ENCODE measurements at places on chromosomes 3 and 15.

DNA sequence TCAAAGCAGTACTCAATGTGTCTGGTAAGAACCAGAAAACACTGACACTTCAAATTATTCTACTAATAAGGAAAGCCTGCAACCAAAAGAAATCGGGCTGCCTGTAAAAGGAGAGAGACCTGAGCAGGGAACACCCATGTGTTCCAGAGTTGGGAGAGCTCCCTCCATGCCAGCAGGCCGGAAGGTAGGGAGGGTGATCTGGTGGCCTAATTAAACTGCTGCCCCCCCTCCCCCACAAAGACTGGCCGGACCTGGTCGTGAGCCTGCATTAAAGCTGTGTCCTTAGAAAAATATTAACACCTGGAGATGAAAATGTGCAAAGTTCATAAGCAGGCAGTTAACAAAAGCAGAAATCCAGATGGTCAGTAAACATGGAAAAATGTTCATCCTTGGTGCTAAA, 170.6 kb upstream of the BHLHE40 start:
- no peak for ATAC-seq

- no peak for ATAC-seq
These were observed 128.0 kb upstream of the TPM1 start for GRCh38 chr15:62914461-62915079.

DNA sequence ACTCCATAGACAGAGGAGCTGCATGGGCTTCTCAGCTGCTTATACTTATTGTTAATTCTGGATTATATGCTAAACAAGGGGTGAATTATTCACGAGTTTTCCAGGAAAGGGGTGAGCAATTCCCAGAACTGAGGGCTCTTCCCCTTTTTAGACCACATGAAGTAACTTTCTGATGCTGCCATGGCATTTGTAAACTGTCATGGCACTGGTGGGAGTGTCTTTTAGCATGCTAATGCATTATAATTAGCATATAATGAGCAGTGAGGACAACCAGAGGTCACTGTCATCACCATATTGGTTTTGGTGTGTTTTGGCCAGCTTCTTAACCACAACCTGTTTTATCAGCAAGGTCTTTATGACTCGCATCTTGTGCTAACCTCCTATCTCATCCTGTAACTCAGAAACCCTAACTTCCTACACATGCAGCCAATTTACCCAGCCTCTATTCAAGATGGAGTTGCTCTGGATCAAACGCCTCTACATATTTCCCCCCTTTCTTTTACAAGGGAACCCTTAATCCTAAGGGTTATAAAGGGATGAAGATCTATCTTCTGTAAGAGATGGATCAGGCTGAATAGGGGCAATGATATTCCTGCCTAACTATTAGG, 12.1 kb upstream of the DMXL2 start:
- ATAC-seq: no peak

GRCh38 chr3:149744151-149744550, 8.1 kb downstream of the COMMD2 start:
- no peak for ATAC-seq

DNA sequence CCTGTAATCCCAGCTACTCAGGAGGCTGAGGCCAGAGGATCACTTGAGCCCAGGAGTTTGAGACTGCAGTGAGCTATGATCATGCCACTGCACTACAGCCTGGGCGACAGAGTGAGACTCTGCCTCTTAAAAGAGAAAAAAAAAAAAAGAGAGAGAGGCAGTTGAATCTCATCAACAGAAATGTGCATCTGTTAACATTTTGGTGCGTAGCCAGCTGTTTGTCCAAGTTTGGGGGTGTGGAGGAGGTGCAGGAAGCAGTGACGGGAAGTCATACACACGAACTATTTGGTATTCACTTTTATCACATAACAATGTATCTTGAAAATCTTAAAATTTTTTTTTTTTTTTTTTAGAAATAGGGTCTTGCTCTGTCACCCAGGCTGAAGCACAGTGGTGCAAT, 18.2 kb upstream of the CEMIP start:
- no peak for ATAC-seq

DNA sequence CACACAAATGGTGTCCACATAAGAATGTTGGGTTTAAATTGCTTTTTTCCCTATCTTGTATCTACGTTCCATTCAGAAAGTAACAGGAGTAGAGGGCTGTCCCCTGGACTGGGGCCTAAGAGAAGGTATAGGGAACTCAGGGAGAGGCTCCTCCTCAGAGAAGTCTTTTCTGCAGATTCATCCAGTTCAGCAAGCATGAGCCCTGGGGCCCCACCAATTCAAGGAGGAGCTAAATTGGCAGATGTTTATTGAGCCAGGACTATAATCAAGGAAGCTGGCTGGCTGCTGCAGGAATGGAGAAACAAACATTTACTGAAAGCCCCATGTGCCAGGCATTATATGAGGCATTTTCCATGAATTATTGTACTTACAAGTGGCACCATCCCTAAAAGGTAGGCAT, 22.1 kb upstream of the LARS2 start:
- no peak for ATAC-seq

DNA sequence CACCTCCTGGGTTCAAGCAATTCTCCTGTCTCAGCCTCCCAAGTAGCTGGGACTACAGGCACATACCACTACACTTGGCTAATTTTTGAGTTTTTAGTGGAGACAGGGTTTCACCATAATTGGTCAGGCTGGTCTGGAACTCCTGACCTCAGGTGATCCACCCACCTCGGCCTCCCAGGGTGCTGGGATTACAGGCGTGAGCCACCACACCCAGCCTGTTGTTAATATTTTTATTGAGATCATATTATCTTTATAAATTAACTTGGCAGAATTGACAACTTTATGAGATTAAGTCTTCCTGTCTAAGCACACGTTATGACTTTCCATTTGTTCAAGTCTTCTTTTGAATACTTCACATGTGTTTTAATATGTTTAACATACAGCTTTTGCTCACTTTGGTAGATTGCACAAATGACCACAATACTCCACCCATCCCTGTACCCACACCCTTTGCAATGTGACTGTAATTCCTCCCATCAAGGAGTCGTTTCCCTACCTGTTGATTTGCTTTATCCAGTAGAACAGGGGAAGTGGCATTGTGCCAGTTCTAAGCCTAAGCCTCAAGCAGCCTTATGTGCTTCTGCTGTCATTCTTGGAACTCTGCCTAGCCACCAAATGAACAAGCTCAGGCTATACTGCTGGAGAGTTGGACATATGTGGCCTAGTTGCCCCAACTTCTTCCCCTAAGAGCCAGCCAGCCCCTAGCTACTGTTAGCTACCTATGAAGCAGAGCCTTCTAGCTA, 8.2 kb downstream of the XYLB start:
- ATAC-seq: no peak

- ATAC-seq: no peak
These were observed 26.2 kb downstream of the PCSK6 start for GRCh38 chr15:101463270-101463669.

GRCh38 chr3:46700772-46701171, 420 bp upstream of the TMIE start:
- ATAC-seq: no peak

DNA sequence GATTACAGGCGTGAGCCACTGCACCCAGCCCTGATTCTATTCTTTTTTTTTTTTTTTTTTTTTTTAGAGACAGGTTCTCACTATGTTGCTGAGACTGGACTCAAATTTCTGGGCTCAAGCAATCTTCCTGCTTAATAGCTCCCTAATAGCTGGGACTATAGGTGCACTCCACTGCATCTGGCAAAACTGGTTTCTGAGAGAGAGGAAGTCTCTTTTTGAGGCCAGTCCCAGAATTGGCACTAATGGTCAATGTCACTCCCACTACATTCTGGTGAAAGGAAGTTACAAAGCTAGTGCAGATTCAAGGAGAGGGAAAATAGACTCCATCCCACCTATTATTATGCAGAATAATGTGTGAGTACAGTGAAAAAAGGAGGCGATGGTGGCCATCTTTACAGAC, 5.8 kb upstream of the TGFBR2 start:
- ATAC-seq: no peak

DNA sequence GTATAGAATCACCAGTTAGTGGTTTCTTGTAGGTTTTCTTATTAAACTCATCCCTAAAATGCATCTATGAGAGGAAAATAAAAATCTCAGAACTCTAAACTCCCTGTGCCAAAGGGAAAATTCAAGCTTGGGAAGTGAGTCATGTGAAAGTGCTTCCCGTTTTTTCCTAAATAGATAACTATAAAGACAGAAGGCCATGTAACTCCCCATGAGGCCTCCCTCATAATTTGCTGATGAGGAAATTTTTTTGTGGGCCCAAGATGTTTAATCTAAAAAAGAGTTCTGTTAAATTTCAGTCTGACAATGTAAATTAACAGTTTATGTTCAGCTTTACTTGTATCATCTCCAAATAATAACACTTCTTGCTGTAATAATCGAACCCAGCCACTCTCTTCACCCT, 1273.9 kb downstream of the OTOL1 start:
- no peak for ATAC-seq

GRCh38 chr3:8001307-8001706, 500.3 kb upstream of the LMCD1 start:
- ATAC-seq: no peak

DNA sequence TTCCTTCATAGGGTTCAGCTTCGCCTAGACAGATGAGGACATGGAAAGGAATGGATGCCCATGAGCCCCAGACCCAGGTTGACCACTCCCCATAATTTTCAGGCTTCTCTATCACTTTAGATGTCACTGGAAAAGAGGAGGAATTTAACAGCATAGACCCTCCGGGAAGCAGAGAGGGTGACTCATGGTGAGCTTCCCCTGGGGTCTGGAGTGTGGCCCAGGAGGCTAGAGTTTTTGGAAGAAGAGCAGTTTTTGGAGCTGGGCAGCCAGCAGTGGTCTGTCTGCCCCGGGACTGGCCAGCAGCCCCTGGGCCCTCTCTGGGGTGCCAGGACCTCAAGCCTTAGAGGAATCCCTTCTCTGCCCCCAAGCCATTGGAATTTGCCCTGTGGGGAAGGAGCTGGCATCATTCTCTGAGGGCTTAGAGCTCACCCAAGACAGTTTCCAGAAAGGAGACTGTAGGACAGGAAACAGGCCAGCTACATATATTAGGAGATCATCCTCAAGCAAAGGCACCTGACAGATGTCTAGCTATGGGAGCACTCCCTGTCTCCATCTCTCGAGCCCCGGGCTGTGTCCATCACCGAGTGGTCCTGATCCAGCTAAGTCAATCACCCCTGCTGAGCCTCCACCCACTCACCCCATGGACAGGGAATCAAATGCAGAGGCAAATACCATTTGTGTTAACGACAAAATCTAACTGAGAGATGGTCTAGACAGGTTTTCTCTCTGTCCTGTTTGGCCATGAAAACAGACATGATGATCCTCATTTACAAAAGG, 67.3 kb downstream of the MEGF11 start:
- no peak for ATAC-seq

DNA sequence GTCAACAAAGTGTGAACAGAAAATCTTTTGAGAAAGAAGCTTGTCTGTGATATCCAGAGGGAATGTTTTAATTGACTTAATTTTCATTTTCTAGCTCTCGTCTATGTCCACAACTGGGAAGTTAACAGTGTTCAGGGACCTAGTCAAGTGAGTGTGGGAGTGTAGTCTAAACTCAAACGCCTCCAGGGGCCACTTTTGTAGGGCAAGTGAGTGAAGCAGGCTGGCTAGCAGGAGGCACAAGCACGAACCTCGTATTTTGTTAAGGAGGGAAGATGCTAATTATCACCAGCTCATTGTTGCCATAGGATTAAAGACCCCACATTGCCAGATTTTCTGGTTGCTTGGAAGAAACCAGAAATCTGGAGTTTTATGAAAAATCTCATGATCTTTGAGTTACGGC, 135.8 kb downstream of the CPNE4 start:
- ATAC-seq: no peak

- peak; percentile 86 for ATAC-seq
These were observed 732.4 kb upstream of the DPPA4 start for GRCh38 chr3:110069761-110070160.

DNA sequence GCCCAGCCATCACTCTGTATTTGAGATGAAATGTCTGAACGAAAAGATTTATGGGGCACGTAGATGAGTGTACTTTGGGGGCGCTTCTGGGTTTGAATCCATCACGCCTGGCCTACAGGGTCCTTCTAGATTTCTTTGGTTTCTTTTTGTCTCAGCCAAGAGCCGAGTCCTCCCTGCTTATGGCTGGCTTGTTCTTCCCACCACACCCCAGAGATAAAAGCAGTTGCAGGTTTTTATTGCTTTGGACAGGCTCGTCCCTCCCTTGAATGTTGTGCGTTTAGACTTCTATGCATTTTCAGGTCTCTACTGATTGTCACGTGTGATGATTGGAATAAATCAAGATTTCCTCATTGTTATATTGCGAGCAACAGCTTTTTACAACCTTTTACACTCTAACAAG, 104.8 kb upstream of the CHRNA7 start:
- no peak for ATAC-seq

GRCh38 chr15:67303490-67304363, 49.1 kb downstream of the IQCH start:
- ATAC-seq: no peak

- ATAC-seq: no peak
These were observed 83.6 kb upstream of the GSK3B start for GRCh38 chr3:120177707-120178306.

- no peak for ATAC-seq
These were observed 18.0 kb downstream of the SPICE1 start for GRCh38 chr3:113496924-113497323.

- no peak for ATAC-seq
These were observed 98.5 kb downstream of the SST start for GRCh38 chr3:187571701-187572100.

DNA sequence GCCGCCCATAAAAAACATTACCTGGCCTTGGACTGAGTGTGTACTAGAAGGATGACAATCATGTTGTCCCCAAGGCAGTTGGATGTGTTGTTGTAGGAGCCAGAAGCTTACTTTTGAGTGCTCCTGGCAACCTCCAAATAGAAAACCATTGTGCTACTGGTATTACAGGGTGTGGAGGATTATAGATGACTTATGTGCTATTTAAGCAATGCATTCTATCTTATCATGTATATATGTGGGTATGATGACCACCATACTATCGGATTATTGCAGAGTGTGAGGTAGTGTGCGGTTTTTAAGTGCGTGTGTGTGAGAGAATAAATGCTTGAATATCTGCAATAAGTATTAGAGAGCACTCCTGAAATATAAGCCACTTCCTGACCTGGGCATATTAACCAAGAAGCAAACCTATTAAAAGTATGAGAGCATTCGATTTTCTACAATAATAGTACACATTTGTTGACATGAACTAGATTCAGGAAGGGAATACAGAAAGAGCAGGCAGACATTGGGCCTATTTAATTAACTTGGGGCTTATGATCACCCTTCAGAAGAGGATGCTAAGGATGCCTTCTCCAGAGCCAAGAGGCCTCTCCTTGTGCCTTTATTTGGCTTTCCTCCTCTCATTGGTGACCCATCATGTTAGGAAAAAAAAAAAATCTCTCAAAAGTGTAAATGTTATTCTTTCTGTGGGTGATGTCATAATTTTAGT, 11.7 kb upstream of the MBNL1 start:
- ATAC-seq: peak; percentile 37

GRCh38 chr3:101146946-101147345, 153.7 kb upstream of the ABI3BP start:
- no peak for ATAC-seq

DNA sequence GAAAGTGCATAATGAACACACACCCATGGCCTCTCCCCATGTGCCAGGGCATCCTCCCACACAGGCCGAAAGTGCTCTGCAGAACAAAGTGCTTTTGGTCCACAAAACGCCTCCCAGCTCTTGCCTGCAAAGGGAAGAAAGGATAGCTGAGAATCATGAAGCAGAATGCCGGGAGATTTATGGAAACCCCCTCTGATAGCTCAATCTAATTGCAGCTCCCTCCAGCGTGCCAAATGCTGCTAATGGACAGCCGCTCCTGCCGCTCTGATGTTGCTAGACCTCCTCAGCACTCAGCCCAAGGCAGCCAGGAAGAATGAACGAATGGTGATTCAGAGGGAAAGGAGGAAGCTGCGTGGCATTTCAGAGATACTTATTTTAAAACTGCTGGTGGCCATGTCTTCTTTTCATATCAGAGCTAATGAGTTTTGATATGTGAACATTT, 145.3 kb downstream of the TJP1 start:
- no peak for ATAC-seq
